ENCODE measurements at places on chromosomes 2 and 18. TPM values are rescaled to one million over a fixed set of nuclear protein-coding genes. Genes with fewer than 3 reads are reported as not detected.

DNA sequence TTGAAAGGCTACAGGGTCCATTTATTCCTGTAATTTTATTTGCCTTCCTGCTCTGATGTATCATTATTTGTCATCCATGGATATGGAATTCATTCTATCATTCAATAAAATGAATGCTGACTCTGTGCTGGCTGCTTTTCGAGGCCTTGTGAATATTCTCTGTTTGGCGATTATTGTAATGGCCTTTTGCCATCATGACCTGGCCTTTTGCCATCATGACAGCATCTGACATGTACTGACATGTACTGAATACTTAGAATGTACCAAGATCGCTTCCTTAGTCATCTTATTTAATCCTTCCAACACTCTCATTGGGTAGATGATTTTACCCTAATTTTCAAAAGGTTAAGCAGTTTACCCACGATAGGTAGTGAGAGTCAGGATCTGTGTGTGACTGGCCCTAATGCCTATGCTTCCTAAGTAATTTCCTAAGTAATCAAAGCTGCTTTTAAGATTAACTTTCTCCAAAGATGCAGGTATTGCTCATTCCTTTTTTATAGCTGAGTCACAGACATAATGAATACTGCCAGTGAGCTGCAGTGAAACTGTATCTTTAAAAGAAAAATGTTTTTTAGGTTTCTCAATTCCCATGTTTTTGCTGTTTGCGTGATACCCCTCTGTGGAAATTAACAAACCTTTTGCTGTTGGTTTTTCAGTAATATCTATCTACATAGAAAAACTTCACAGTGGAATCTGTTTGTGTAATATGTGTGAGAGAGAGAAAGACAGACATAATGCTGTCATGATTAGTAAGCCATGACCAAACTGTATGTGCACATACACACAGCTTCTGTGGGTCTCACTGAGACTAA lies 127.8 kb downstream of the CERS6 start:
- no peaks in the 10 kb centered on the region for H3K36me3 ChIP-seq
- no peak for DNase-seq
- peaks cover 20% of the 10 kb centered on the region for H3K4me1 ChIP-seq
- H3K4me3 ChIP-seq: no peak overlapping the region

The SULT1C4 gene
- total RNA-seq: 1.7 TPM

The KRTCAP3 gene
- total RNA-seq: 0.79 TPM

The TTC27 gene
- total RNA-seq: 12.4 TPM

The MYO1B gene
- 11.8 TPM for total RNA-seq

GRCh38 chr18:2538236-2538635 lies 33.1 kb downstream of the METTL4 start:
- no peak for DNase-seq
- H3K4me3 ChIP-seq: no peak overlapping the region
- H3K27ac ChIP-seq: no peak overlapping the region
- peaks cover 23% of the 10 kb centered on the region for H3K36me3 ChIP-seq

The POTEC gene
- total RNA-seq: not detected

DNA sequence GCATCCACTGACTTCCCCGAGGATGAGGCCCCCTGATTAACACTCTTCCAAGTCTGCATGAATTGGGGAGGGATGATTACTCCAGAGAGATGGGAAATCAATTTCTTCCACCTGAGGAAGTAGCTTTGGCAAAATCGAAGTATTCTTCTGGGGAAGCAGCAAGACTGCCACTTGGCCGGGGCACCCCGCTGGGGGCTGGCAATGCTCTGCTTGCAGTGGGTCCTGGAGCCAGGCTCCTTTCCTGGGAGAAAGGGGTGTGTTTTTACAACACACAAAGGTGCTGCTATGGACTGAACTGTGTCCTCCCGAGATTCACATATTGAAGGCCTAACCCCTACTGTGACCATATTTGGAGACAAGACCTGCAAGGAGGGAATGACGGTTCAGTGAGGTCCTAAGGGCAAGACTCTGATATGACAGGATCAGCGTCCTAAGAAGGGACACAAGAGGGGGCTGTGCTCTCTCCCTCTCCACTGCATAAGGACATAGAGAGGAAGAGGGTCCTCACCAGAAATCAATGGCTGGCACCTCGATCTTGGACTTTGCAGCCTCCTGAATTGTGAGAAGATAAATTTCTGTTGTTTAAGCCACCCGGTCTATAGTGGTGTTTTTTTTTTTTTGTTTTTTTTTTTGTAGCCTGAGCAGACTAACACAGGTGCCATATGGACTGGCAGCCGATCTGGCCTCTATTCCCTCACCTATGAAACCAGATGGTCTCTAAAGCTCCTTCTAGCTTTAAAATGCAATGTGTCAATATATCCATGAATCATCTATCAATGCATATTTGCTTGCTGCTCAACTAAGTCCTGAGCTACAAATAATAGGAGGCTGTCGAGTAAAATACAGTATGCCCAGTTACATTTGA lies 3.6 kb upstream of the SMARCAL1 start:
- no peak for DNase-seq
- H3K36me3 ChIP-seq: no peaks in the 10 kb centered on the region
- H3K27me3 ChIP-seq: no peaks in the 10 kb centered on the region
- peaks cover 11% of the 10 kb centered on the region for H3K4me1 ChIP-seq

The CYP26B1 gene
- 4.8 TPM for total RNA-seq

The SPP2 gene
- not detected for total RNA-seq
